CD4-positive, alpha-beta memory T cell (primary cell): ENCODE measurements at places on chromosomes 12 and 14. TPM values are rescaled to one million over a fixed set of nuclear protein-coding genes. Genes with fewer than 3 reads are reported as not detected.

The SCNN1A gene
- 1.3 TPM for total RNA-seq

DNA sequence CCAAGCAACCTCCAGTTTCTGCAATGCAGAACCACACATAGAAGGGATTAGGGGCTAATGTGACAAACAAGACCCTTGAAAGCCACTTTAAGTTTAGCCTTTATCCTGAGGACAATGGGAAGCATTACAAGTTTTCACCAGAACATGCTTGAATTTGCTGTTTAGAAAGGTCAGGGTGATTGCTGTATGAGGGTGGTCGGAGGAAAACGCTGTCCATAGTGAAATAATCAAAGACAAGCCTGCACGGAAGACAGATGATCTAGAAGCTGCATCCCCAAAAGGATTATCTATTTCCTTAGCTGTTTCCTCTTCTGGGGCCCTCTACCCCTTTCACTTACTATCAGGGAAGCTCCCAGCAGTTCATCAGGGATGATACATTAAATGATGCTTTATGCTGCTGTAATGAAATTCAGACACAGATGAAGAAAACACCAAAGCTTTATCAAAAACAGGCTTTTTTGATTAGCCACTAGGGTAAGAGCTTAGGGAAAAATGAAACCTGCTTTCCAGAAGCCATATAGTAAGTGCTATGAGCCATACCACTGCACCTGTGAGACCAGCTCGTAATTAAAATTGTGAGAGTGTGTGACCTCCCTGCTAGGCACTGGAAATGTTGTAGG lies 6.5 kb downstream of the HAL start:
- no peak for DNase-seq

The TC2N gene
- 320 TPM for total RNA-seq

DNA sequence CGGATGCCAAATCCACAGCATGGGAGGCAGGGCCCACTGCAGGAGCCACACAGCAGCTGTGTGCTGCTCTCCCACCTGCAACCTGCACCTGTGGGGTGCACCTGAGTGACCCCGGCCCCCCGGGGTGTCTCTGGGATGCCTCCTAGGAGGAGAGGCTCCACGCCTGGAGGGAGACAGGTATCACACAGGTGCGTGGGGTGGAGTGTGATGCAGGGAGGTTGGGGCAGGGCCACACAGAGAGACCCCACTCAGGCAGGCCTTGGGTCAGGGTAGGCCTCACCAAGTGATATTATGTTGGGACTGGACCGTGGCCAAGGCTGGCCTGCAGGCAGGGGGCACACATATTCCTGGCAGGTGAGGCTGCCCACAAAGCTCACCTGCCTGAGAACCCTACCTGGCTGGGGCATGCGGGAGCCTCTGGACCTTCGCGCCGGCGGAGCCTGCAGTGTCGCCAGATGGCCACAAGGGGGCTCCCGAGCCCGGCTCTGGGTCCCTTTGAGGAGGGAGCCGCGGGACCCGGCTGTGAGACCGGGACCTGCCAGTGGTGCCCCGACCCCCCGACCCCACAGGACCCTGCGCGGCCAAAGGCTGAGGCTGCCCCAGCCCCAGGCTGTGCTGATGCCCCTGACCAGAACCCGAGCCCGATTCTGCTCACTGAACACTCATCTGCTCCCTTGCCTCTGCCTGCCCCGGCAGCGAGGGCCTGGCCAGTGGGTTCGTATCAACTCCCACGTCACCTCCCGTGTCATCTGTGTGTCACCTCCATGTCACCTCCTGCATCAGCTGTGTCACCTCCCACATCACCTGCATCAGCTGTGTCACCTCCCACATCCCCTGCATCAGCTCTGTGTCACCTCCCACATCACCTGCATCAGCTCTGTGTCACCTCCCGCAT lies 11.4 kb downstream of the TMEM121 start:
- peak; percentile 73 for DNase-seq

The REP15 gene
- total RNA-seq, result not detected

GRCh38 chr12:254912-255311 lies 7.7 kb downstream of the SLC6A13 start:
- DNase-seq, result no peak

GRCh38 chr12:67541625-67541991 lies 106.9 kb upstream of the DYRK2 start:
- peak; percentile 30 for DNase-seq

The OR6C1 gene
- not detected for total RNA-seq

DNA sequence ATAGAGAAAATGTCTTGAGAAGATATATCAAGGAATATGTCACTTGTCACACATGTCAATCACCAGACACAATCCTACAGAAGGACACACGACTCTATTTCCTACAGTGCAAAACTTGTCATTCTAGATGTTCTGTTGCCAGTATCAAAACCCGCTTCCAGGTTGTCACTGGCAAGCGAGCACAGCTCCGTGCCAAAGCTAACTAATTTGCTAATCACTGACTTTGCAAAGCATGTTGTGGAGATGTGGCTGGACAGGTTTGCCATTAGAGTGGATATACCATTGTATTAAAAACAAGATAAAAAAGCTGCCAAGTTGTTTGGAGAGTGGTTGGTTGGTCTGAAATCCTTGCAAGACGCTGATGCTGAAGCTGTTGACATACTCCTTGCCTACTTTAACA lies 7.9 kb upstream of the SGPP1 start:
- no peak for DNase-seq

The SERPINA1 gene
- 0.44 TPM for total RNA-seq

The TOMM20L gene
- total RNA-seq, result not detected

DNA sequence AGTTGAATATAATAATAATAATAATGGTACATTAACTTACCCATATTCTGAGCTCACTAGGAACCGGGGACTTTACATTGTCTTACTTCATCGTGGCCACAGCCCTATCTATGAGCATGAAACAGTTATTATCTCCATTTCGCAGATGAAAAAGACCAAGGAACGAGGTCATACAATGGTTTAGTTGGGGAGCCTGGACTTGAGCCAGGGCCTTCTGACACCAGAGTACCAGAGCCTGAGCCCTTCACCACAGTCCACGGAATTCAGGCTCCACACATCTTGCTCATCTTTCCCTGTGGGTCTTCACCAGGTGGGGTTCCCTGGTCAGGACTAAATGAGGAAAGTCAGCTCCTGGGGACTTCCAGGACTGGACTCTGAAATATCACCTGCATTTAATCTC lies 31.3 kb upstream of the CMKLR1 start:
- no peak for DNase-seq

DNA sequence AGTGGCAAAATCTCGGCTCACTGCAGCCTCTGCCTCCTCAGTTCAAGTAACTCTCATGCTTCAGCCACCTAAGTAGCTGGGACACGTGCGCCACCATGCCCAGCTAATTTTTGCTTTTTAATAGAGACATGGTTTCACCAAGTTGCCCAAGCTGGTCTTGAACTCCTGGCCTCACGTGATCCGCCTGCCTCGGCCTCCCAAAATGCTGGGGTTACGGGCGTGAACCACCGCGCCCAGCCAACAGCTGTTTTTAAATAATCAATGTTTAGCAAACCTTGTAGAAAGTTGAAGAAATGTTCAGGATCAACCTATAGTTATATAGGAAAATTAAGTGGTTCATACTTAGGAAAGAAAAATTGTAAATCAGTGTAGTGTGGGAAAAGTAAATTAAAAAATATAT lies 6.0 kb upstream of the HSP90AA1 start:
- no peak for DNase-seq

The TSPAN31 gene
- total RNA-seq, result 30.6 TPM

DNA sequence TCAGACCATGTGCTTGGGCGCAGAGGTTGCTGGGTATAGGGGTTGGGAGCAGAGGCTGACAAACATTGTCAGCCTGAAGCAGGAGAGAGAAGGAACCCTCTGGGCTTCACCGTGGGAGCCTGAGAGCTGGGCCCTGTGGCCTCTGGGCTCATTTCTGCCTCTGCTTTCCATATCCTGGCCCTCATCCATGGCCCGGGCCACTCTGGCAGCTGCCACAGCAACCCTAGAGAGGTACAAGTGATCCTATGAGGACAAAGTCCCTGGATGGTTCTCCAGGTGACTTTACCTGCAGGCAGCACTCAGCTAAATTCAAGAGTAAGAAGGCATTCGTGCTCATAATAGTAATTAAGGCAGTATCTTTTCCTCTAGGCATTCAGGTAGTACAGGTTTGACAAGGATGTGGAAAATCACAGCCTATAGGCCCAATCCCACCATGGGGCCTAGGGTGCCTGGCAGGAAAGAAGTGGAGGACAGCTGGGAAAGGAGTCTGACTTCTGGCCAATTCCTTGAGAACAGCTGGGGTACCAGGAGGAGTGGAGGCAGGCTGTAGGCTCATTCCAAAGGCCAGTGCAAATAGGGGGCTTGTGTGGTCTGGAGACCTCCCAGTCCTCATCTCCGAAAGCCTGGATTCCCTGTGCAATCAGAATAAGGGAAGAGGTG lies 3.6 kb upstream of the TTC7B start:
- DNase-seq, result no peak
